HuH-7 (cell line): ENCODE measurements at places on chromosomes 12 and 14.
A peak's percentile ranks its signal among the peaks of the same experiment; 100 is the strongest.

DNA sequence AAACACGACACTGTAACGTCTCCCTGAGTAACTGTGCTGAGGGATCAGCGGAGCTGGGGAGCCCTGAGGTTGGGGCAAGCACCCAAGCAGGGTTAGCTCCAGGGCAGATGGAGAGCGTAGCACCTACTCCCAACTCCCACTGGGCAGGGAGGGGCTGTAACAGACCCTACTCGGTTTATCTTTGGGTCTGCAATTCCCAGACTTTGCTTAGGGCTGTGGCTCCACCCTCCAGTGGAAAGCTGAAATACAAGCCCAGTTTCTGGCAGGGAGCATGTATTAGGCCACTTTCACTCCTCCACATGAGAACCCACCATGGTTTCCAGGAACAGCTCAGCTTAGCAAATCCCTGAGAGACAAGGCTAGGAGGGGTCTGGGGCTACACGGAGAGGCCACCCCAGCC lies 17.3 kb upstream of the TC2N start:
- DNase-seq: no peak

DNA sequence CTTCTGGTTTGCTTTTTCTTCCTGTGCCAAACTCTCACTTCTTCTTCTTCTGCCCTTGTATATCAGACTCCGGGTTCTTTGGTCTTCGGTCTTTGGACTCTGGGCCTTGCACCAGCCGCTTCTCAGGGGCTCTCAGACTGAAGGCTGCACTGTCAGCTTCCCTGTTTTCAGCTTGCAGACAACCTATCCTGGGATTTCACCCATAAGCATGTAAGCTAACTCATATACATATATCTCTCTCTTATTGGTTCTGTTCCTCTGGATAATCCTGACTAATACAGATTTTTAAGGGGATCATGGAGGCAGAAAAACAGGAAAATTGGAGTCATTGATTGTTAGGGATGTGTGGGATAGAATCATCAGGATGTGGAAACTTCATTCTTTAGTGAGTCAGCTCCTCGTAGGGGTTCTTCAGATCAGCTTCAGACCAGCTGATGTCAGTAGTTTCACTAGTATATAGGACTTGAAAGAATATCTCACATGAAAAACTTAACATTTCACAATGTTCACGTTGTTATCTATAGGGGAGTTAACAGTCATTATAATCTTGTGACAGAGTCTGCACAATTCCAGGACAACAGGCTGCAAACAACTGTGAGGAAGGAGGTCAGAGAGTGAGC lies 102.9 kb downstream of the RASSF9 start:
- DNase-seq: no peak

- DNase-seq: peak; percentile 18
Measured at GRCh38 chr12:41709463-41710285, 435.0 kb downstream of the GXYLT1 start.

DNA sequence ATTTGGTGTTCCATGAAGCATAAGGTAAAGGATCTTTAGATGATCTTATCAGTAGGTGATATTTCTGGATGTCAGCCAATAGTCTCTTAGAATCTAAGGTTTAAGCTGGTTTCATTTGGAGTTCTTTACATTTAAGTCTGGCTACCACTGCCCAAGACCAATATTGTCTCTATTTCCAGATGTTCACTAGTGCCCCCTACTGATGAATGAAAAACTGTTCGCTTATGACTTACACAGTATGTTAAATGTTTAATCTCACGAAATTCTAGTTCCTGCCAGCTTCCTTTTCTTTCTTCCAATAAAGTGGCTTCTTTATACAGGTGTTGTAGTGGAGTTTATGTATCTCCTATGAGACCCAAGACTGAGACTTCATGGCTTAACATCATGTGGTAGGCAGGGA lies 31.8 kb upstream of the MIS18BP1 start:
- no peak for DNase-seq

GRCh38 chr12:1758887-1759286 lies 61.5 kb upstream of the LRTM2 start:
- DNase-seq: no peak

DNA sequence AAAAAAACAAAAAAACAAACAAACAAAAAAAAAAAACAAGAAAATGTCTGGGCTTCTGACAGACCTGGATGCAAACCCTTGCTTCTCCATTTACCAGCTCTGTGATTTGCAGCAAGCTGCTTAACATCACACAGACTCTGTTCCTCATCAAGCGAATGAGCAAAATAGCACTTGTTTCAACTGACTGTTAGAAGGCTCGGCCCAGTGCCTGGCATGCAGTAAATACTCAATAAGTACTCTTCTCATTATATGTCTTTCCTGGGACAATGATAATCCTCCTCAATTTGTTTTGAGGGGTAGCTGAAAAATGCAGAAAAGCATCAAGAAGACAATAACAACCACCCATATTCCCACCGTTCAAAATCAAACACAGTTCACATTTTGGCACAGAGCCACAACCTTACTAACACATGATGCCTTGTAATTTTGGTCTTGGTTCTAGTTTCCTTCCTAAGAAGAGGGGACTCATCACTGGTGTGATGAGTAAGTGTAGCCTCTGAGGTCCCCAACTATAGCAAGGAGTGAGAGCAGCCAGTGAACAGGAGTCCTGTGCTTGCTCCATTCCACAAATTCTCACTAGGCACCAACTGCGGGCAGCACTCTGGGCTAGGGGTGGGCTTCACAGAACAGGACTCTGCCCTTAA lies 60.4 kb downstream of the TTC7B start:
- no peak for DNase-seq

- DNase-seq: no peak
Measured at GRCh38 chr14:100295376-100296105, 10.7 kb downstream of the SLC25A29 start.

- DNase-seq: no peak
Measured at GRCh38 chr14:76696361-76696760, 64.9 kb upstream of the VASH1 start.

DNA sequence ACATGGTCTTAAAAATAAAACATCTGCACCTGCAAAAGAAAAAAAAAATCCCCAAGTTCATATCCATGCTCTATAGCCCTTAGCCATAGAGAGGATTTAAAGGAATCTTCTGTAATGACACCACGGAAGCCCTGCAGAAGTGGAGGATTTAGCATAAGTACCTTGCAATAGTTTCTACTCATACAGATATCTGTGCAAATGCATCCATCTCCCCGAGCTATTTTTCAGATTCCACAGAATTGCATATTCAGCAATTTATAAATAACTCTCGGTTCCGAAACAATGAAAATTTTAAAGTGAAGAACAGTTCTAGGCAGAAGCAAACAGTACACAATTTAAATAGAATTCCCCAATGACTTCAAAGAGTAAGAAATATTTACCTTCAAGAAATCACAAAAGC lies 424 bp downstream of the IGF1 start:
- DNase-seq: no peak

- DNase-seq: no peak
Measured at GRCh38 chr12:101616027-101616494, 21.3 kb downstream of the MYBPC1 start.

DNA sequence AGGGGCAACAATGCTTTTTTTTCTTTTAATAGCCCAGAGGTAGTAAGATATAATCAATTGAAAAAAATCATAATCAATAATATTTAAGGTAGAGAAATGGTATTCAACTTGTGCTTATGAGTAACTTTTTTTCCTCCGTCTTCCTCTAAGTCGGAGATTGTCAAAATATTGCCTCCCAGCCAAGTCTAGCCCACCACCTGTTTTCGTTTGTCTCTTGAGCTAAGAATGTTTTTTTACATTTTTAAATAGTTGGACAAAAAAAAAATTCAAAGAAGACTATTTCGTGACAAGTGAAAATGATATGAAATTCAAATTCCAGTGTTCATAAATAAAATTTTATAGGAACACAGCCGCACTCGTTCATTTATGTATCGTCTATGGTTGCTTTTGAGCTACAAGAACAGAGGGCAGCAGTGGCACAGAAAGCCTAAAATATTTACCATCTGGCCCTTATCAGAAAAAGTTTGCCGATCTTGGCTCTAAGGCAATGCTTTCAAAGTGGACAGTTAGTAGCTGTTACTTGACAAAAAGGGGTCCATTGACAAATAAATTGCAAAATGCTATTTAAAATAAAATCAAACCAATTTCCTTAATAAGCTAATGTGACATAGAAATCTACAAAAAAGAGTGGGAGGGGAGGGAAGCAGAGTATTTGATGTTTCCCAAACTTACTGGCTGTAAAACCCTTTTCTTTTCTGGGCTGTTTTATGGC lies 40.8 kb upstream of the MAX start:
- no peak for DNase-seq

DNA sequence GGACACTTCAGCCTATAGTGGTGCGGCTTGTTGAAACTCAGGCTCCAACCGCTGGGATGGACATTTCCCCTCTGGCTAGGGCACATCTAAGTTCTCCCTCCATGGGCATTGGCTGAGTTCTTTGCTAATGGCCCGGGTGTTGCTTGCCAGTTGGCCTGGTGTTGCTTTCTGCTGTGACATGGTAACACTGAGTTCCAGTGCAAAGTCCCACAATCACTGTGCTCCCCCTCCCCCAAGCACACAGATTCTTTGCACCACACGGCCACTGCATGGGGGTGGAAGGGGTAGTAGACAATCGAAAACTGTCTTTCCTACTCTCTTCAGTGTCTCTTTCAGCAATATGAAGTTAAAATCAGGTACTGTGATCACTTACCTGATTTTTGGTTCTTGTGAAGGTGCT lies 308.2 kb downstream of the FUT8 start:
- no peak for DNase-seq

- no peak for DNase-seq
Measured at GRCh38 chr12:25629341-25629740, 76.3 kb upstream of the LMNTD1 start.

DNA sequence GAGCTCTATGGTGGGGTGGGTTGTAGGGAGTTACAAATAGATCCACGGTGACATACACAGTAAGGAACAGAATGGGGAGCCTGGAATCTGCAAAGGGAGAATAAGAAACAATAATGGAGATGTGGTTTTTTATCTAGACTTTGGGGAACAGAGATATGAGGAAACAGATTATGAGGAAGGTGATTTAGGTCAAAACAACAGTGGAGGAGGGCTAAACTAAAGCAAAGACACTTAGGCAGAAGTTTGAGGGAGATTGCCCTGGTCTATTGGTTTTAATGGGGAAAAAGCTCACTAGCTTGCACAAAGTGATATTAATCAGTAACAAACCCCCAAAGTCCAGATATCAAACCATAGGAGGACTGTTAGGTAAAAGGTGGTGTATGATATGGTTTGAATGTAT lies 144.5 kb upstream of the DYRK2 start:
- DNase-seq: no peak

- DNase-seq: no peak
Measured at GRCh38 chr12:129185855-129186254, 332.6 kb downstream of the GLT1D1 start.

DNA sequence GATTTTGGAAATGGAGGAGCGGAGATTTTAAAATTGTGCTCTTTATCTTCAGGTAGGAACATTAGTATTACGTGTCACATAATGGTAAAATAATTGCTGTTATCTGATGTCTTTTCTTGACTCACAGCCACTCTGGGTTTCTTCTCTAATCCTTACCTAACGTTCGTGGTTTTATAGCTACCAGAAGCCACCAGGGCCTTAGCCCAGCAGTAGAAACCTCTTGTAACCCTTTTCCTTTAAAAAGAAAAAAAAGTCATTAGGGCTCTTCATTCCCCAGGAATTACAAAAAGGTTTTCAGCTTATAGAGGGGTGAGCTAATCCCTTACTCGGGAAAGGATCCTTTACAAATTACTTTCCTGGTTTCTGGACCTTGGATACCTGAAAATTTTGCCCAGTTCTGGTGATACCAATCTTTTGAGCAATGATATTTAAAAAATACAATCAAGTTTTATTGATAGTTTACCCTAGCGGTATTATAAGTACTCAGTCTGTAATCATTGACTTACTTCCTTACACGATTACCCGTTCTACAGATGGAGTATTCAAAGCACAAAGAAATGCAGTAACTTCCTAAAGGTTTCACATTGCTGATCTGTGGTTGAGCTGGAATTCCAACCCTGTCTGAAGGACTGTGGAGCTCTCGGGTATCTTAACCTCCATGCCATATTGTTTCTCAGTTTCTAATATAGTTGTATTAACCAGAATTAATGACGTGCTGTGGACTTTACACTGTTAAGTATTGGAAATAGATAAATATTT lies 1.6 kb downstream of the GABARAPL1 start:
- DNase-seq: peak; percentile 5

DNA sequence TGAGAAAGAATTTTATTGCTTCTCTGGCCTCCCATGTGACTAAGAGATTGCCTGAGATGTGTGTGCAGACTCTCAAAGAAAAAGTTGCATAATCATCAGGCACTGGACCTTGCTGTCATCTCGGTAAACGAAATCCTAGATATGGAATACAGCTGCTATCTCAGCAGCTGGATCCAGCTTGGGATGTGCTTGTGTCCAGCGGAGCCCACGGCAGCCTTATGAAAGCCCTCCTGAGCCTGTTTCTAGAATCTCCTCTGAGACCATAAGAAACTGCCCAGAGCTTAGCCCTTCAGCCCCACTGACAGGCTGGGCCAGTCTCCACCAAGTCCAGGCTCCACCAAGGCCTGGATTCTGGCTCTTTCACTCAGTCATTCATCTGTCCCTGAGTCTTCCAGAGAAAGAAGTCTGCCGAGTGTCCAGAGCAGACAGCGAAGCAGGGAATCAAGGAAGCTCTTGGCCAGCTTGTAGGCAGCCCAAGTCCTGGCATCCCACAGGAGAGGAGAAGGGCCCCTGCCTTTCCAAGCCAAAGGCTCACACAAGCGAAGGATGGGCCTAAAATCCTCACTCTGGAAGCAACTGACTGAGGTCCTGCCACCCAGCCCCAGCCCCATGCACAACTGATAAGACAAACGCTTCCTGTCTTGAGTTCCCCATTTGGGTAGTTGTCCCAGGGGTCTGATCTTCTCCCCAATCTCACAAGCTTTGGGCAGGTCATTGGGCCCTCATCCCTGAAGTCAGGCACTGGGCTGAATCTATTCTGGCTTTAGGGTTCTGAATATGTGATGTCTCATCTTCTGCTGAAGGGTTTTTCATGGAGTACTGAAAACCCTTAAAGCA lies 97.8 kb downstream of the SEC23A start:
- no peak for DNase-seq

DNA sequence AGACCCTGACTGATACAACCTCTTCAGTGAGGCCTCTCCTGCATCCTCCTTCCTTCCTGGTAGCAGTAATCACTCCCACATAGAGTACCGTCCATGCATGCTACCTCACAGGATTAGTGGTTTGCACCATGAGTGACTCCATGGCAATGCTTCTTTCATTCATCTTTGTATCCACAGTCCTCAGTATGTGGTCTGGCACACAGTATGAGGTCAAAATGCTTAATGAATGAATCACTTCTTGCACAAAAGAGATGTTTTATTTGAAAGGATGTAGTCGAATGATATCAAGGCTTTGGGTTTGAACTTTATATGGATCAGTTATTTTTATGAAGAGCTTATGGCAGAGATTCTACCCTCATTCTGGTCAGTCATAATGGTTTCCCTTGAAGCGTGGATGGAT lies 42.2 kb downstream of the KCNA5 start:
- no peak for DNase-seq

DNA sequence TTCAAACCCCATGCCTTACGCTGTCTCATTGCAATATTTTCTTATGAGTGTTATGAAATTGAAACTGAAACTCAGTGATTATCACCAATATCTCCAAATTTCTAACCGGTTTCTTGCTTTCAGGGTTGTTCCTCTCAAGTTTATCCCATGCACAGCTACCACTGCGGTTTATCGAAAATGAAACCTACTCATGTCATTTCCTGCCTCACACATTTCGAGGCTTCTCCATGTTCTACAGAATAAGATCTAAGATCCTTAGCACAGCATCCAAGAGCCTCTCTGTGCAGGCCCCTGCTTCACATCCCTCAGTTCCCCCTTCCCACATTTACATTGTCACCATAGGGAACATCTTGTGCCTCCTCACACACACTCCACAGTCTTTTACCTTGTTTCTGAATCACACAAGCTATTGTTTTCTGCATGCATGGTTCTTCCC lies 45.5 kb upstream of the FAR2 start:
- DNase-seq: no peak
